ENCODE measurements at places on chromosomes 1 and 21.

DNA sequence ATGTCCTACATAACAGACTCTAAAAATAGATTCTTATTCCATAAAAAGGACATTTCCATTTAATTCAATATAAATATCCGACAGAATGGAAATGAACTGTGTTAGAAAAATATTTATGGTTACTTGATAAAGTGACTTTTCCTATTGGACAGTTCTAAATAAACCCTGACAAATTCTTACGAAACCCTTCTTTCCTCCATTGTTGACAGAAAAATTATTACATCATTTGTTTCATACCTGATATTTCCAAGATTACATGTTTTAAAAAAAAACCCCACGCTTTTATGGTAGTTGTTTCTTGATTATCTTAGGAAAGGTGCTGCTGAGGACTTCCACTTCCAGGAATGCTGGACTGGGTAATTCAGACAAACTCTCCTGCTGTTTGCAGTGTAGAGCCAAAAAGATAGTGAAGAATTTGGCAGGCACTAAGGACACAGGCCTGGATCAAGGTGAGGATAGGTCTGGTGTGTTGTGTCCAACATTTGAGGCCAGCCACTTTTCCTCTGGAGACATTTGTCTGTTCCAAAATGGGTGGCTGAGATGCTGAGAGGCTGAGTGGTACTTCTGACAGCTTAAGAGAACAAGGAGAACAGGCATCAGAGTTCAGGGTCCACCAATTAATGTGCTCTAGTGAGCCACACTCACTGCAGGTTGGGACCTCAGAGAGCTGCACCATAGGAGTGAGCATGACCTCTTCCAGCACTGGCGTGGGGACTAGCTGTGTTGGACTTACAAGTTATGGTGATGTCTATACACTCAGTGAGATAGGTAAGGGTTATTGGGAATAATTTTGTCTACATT lies 7.0 kb upstream of the C1orf116 start:
- DNase-seq = no peak

DNA sequence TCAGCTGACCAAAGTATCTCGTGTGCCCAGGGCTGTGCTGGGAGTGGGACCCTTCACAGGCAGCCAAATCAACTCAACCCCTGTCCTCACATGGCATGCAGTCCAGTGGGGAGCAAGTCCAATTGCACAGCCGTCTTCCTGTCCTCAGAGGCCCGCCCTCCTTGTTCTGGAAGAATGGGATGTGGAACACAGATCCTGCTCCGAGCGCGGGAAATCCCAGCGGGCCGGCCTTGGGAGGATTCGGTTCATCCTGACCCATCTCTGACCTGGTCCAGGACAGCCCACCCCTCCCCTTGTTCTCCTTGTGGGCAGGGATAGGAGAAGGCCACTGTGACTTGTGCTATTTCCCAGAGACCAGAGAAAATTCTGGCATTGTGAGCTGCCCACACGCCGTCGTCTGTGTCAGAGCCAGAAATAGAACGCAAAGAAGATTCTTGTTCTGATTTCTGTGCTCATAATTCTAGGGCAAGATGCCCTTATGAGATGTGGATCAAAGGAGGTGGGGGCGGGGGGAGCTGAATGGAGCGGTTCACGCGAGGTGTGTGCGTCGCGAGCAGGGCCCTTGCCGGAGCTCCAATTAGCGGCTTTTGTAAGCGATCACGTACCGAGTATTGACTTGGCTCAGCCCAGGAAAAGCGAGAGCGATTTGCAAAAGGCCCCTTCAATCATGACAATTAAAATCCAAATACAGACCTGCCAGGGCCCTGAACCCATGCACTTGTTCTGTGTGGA lies 79.2 kb downstream of the AJAP1 start:
- no peak for DNase-seq

GRCh38 chr1:212514056-212514614 lies 81.4 kb downstream of the NENF start:
- peak; percentile 17 for DNase-seq

DNA sequence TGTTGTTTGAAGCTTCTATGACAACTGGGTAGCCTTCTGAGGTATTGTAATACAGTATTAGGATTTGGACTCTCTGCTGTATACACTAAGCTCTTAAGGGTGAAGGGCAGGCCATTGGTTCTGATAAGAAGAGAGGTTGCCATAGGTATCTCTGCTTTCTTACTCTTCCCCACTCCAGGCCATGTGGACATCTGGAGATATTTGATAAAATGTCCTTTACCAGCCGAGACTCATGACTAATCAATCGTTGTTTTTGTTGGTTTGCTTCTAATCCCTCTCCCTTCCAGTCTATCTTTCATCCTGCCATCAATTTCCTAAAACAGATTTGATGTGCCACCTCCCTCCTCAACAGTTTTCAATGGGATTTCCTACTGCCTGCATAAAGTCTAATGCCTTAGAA lies 64.6 kb upstream of the WDR26 start:
- DNase-seq = no peak

- DNase-seq = no peak
These were observed 352.0 kb upstream of the C1orf87 start for GRCh38 chr1:60425528-60425927.

GRCh38 chr1:87765681-87766070 lies 437.0 kb downstream of the LMO4 start:
- DNase-seq = no peak

Measured in CD4-positive, alpha-beta T cell treated with Interleukin-12 subunit alpha and Interleukin-12 subunit beta, for 1 hour (primary cell).